ENCODE measurements at places on chromosomes 11 and 22.

GRCh38 chr11:116638463-116638862 lies 134.3 kb downstream of the BUD13 start:
- DNase-seq: no peak

GRCh38 chr11:113151521-113151920 lies 162.9 kb upstream of the TTC12 start:
- no peak for DNase-seq

DNA sequence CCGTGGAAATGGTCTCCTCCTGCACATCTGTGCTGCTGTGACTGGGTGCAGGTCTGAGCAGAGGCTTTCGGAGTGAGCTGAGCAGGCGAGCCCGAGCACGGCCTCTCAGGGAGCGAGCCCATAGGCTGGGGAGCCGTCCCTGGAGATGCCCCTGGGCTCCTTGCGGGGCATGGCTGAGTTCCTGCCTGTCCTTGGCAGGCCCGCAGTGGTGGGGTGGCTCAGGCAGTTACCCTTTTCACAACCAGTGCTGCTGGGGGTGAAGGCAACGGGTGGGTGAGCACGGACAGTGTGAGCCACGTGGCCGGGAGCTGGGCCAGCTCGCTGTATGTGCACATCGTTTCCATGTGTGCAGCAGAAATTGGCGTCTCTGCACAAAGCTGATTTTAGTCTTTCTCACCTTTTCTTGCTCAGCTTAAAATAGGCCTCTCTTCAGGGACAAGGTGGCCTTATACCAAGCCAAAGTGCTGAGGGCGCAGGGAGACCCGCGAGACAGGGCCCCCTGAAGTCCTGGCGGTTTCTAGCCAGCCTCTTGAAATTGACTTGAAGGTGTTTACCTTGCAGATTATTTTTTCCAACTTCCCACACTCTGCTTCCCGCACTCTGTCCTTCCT lies at the start of gene TP53AIP1:
TSS of gene TP53AIP1 (minus strand) at position 55 of the 611 bp plus-strand sequence. CDS start 5,053 bp downstream, outside the sequence.
- no peak for DNase-seq

- DNase-seq: no peak
Measured at GRCh38 chr11:69211920-69212797, 56.4 kb downstream of the SMIM38 start.

DNA sequence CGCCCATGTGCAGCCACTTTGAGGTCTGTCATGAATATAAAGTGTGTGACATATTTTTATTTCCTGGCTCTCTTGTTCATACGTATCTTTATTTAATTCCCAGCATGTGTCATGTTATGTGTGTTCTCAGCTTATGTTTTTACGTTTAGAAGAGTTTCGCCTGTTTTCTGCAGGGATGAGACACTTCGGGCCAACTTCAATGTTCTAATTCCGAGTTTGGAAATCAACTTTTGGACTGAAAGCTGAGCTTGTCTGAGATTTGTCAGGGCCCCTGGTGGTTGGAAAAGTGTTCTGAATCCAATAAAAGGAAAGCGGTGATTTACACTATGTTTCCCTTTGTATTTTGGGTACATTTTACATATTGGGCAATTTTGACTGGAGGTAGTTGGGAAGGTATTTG lies 810.7 kb downstream of the TBC1D22A start:
- no peak for DNase-seq

GRCh38 chr22:26845021-26845743 lies 187.8 kb downstream of the MIAT start:
- no peak for DNase-seq

DNA sequence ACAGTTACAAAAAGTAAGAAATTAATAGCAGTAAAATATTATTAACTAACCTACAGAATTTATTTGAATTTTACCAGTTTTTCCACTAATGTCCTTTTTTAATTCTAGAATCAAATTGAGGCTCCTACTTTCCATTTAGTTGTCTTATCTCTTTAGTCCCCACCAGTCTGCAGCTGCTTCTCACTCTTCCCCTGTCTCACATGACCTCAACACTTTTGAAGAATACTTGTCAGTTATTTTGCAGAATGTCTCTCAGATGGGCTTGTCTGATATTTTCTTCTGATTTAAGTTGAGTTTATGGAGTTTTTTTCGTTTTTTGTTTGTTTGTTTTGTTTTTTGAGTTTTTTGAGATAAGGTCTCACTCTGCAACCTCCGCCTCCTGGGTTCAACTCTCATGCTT lies 74.3 kb upstream of the ADORA2A start:
- DNase-seq: no peak

- no peak for DNase-seq
Measured at GRCh38 chr11:134999590-134999989, 587.5 kb upstream of the B3GAT1 start.

GRCh38 chr11:63619967-63620366 lies 5.7 kb upstream of the PLAAT3 start:
- DNase-seq: no peak

GRCh38 chr11:34748036-34748435 lies 127.1 kb downstream of the EHF start:
- no peak for DNase-seq

- peak; percentile 50 for DNase-seq
Measured at GRCh38 chr11:95231881-95232605, 1.0 kb upstream of the SESN3 start.

DNA sequence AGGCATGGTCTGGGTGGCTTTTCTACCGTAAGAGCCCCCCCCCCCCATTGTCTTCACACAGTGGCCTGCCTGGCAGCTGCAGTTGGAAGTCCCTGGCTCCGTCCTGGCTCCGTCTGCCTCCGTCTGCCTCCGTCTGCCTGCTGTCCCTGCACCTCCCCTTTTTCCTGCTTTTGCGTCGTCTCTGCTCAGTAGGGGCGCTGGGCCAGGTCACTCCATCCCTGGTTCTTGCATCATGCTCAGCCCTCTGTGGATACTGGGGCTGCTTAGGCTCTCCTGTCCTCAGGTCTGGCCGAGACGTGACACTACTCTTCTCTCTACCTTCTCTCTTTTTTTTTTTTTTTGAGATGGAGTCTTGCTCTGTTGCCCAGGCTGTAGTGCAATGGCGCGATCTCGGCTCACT lies 27.8 kb downstream of the AP2A2 start:
- DNase-seq: no peak

DNA sequence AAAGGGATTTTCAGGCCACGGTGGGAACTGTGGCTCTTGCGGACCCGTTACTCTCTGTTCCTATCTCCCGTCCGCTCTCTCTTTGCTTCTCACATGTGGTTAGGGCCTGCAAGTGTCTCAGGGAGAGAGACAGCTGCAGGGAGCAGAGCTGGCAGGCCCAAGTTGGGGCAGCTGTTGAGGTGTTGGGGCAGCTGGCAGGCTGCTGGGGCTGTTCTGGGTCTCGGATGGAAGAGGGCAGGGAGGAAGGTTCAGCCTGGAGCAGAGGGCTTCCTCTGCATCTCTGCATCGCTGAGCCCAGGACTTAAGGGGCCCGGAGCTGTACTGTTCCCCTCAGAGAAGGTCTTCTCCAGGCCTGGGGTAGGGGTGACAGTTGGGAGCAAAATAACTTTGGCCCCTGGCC lies 2.6 kb upstream of the CNIH2 start:
- no peak for DNase-seq

- no peak for DNase-seq
Measured at GRCh38 chr22:39724390-39724789, 153.8 kb downstream of the CACNA1I start.

GRCh38 chr11:100741866-100742625 lies 55.0 kb downstream of the ARHGAP42 start:
- no peak for DNase-seq

DNA sequence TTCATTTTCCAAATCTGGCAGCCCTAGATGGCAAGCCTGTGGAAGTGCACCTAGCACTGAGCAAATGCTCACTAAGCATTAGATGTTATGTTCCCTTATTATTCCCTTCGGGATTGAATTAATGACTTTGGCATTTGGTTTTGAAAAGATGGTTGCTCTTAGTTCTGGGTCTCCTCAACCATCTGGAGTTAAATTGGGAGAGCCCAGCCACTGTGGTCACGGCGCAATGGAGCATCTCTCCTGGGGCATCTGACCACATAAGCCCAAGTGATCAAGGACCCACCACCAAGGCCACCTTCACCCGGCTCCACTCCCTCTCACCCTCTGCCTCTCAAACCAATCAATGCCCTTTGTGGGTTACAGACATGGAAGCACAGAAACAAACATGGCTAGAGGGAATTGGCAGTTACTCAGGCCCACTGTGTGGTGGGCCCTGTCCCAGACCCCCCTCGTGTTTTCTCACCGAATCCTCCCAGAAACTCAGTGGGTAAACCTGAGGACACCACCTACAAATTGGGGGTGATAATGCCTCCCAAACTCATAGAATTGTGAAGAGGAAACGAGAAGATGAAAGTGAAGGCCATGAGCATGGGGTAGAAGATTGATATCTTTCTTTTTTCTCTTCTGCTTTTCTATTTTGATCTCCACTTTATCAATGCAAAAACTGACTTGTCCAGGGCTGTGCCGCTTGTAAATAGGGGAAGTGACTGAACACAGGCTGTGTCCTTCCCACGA lies 52.2 kb downstream of the IRAG1 start:
- no peak for DNase-seq

DNA sequence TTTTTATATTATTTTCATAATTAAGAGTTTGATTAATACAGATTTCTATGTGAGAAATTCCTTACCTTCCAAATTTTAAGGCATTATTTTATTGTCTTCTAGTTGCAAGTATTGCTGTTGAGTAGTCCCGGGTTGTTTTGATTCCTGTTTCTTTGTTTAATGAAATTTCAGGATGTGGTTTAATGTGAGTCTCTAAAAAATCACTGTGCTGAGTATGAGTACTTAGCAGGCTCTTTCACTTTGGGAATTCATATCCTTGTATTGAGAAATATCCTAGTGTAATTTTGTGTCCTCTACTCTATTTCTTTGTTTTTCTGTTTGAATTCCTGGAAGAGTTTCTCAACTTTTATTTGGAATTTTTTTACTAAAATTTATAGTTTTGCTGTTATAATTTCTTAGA lies 113.2 kb downstream of the TMEM135 start:
- DNase-seq: no peak

DNA sequence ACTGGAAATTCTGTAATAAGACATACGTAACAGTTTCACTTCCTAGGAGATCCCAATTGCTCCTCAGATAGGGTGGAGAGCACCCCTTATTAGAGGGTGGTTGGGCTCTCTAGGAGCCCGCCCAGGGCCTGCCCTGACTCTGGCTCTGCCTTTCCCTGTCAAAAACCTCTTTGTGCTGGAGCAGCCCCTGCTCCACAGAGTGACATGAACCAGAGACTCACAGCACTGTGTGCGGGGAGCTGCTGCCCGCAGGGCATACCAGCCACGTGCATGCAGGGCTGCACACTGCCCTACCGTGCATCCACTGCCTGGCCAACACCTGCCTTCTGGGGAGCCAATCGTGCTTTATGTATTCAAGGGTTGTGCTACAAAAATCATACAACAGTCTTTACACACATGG lies 24.3 kb downstream of the KCNQ1OT1 start:
- no peak for DNase-seq

DNA sequence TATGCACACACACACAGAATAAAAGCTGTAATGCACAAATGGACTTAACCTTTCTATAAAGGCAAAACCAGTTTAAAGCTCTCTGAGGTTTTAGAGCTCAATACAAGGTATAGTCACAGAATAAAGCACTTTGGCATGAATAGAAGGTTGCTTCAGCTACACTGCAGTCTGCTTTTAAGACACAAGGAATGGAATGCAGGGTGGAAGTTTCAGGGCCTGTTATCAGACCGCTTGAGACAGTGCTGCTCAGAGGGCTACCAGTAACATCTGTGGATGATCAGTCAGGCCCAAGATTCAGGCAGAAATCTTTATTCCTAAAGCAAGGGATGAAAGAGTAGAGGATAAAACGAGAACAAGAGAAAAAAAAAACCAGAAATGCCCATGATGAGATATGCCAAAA lies 46.7 kb downstream of the CD44 start:
- DNase-seq: no peak

DNA sequence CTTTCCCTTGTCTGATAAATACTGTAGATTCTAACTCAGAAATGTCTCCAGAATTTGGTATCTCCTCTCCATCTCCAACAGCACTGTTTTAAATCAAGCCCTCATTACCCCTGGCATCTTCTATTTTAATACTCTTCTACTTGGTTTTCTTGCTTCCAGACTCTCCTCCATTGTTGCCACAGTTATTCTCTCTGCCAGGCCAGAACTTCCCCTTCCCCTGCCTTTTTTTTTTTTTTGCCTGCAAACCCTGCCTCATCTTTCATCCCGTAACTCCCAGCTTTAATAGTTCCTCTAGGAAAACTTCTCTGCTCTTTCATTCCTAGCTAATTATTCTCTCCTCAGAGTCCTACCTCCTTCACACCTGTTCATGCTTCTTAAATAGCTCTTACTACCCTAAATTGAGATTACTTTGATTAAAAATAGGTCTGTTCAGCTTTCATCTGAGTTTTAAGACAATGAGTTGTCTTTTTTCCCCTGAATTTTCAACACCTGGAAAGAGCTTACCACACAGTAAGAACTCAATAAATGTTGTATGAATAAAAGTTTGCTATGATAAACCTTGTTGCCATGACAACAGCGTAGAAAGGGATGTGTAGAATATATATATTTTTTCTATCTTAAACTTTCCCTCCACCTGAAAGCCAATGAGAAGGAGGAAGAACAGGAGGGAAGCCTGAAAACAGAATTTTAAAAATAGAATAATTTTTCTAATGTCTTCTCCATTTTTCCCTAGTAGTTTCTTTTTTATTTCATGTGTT lies 3.6 kb downstream of the IL18 start:
- no peak for DNase-seq

DNA sequence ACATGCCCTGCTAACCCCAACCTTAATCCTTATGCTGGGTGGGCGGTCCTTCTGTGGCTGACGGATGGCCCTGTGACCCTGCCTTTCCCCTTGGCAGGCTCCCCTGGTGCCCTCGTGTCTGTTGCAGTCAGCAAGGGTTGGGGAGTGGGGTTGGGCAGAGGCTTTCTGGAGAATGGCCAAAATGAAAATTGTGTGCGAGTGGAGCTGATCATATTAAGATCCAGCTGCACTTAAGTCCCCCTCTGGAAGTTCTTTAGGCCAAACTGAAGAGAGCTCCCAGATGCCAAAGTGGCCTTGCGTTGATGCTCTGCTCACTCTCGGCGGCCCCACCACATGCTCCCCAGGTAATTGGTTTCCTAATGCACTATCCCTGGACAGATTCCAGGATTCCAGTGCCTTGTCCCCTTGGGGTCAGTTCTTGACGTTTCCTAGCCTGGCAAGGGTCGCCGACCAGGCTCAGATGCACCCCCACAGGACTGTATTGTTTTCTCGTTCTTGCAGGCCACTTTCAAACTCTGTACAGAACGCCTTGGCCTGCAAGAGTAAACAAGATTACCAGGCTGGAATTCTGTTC lies 16.4 kb upstream of the C11orf96 start:
- no peak for DNase-seq

GRCh38 chr11:45165386-45165785 lies 18.9 kb downstream of the PRDM11 start:
- DNase-seq: no peak

- no peak for DNase-seq
Measured at GRCh38 chr22:45103756-45104155, 60.0 kb upstream of the NUP50 start.

- DNase-seq: no peak
Measured at GRCh38 chr11:116107229-116107628, 603.0 kb upstream of the CADM1 start.

Measured in activated T-helper 1 cell treated with anti-CD3 and anti-CD28 coated beads, Interleukin-2, amount 50 U/mL, for 16 hours (primary cell).